ENCODE measurements at places on chromosomes 2 and 18.

- no peaks in the 10 kb centered on the region for H3K27me3 ChIP-seq
- H3K4me1 ChIP-seq: no peaks in the 10 kb centered on the region
- H3K27ac ChIP-seq: no peak overlapping the region
These were observed 9.1 kb downstream of the ATF2 start for GRCh38 chr2:175158894-175159293.

DNA sequence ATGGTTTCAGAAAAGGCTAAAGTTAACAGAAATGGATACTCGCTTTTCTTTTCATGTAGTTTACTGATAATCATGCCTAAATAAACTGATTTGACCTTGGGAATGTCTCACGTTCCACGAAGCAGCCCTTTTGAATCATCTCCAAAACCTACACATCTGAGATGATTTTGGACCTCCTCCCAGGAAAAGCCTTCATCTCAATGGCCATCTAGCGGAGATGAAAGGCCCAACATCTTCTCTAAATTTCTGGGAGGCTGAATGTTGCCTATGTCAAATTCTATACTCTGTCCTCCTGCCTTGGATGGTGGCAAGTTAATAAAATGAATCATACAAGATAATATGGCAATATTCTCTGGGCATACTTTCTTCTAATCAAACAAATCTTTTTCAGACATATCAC, 448.5 kb downstream of the ZEB2 start:
- H3K4me1 ChIP-seq: no peaks in the 10 kb centered on the region
- no peak overlapping the region for H3K4me3 ChIP-seq
- no peaks in the 10 kb centered on the region for H3K36me3 ChIP-seq
- no peak overlapping the region for H3K27ac ChIP-seq

- H3K4me1 ChIP-seq: no peaks in the 10 kb centered on the region
- no peak for DNase-seq
- no peaks in the 10 kb centered on the region for H3K36me3 ChIP-seq
- no peaks in the 10 kb centered on the region for H3K27me3 ChIP-seq
- H3K4me3 ChIP-seq: no peak overlapping the region
- no peak overlapping the region for H3K27ac ChIP-seq
These were observed 474.9 kb downstream of the EIPR1 start for GRCh38 chr2:2902547-2903281.

DNA sequence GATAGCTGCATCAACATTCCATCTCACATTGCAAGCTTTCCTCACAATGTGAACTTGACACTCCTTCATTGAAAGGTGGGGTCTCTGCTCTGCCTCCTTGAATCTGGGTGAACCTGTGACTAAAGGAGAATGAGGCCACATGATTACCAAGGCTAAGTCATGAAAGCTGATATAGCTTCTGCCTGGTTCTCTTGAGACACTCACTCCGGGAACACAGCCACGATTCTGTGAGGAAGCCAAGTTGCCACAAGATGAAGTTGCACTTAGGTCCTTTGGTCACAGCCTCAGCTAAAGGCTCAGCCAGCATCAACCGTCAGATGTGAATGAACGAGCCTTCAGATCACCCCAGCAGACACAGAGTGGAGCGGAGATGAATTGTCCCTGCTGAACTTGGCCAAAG, 94.7 kb upstream of the FAM136A start:
- H3K27ac ChIP-seq: no peak overlapping the region
- DNase-seq: no peak
- no peaks in the 10 kb centered on the region for H3K36me3 ChIP-seq
- no peaks in the 10 kb centered on the region for H3K4me1 ChIP-seq
- peaks cover 5% of the 10 kb centered on the region for H3K27me3 ChIP-seq

- no peaks in the 10 kb centered on the region for H3K27me3 ChIP-seq
- no peak overlapping the region for H3K4me3 ChIP-seq
- no peaks in the 10 kb centered on the region for H3K4me1 ChIP-seq
- no peak overlapping the region for H3K27ac ChIP-seq
These were observed 77.5 kb downstream of the OSBPL6 start for GRCh38 chr2:178271629-178272333.

GRCh38 chr18:27903906-27904305, 273.0 kb downstream of the CDH2 start:
- H3K36me3 ChIP-seq: no peaks in the 10 kb centered on the region
- no peak overlapping the region for H3K27ac ChIP-seq
- no peaks in the 10 kb centered on the region for H3K27me3 ChIP-seq
- no peaks in the 10 kb centered on the region for H3K4me1 ChIP-seq
- no peak for DNase-seq
- no peak overlapping the region for H3K4me3 ChIP-seq

Measured in small intestine (tissue), 16 donors.